GM18507 (cell line): ENCODE measurements at places on chromosomes 5 and 9.

DNA sequence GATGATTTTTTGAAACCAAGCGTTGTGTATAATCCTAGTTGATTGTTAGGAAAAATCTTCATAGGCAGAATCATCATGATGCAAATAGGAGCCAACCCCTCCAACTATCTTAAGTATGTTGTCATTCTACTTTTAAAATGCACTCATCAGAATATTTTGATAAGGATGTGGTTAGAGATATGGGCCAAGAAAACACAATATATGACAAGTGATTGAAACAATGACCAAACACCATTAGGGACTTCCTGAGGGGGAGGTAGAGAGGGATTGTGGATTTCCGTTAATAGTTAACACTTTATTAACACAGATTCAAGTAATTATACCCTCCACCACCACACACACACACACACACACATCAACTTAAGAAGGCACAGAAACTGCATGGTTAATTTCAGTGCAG is 143.3 kb downstream of the ARSB start:
- DNase-seq: no peak

GRCh38 chr9:84780385-84780784 is 110.9 kb downstream of the NTRK2 start:
- DNase-seq: no peak

DNA sequence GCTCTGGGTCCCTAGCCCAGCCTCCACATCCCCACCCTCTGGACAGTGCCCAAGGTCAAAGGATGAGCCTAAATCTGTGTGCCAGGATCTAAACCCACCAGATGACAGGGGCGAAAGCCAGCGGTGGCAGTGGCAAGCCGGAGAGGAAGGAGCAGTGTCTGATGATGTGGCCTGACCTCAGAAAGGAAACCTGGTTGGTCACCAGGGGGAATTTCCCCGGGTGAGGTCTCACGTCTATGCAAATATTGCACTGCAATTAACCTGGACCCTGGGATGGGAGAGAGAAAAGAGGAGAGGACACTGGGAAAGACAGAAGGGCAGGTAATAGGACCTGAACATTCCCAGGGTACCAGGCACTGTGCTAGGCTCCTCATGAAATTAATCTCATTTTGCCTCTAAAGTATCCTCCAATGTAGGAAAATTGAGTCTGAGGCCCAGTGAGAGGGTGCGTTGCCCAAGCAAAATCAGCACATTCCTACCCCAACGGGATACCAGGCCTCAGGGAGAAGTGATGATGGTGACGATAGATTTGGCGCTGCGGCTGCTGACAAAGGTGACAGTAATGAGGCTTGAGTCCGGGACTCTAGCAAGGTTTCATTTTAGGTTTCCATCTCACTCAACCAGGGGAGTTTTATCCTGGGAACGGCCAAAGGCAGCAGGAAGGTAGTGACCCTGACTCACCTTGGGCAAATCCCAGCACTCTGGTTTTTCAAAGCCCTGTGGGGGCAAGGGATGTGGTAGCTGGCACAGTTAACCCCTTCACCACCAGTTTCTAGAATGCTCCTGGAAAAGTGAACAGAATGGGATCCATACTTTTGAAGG is 13.4 kb upstream of the TNIP1 start:
- no peak for DNase-seq

DNA sequence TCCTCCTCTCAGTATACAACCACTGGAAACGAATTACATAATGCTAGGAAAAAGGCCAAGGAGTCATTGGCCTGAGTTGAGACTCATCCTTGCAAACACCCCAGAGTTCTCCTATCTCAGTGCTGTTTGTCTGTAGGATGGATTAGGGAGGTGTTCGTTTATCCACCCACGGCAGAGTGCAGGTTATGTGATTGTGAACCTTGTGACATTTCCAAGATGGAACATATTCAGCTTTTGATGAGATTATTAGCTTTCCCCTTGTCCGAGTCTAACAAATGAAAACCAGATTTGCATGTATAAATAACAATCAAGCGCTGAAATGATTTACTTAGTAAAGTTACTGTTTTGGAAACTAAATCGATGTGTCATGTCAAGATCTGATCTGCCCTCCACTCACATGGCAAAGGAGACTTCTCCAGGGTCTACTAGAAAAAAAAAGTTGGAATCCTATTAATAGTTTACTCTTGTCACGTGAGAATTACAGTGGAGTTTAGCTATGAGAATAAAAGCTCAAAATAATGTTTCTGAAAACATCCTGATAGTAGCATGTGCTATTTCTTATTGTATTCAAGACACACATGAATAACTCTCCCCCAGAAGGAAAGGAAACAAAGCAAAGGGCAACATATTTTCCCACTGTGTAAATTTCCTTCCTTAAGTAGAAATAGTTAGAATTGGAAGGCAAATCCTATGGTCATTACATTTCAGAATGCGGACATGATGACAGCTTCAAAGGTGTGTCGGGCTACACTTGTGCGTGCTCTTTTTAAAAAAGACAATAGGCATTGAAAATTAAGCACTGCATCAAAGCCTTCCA is 600.4 kb downstream of the EBF1 start:
- no peak for DNase-seq

- no peak for DNase-seq
These were observed 105.1 kb downstream of the PSD2 start for GRCh38 chr5:139900546-139901250.

DNA sequence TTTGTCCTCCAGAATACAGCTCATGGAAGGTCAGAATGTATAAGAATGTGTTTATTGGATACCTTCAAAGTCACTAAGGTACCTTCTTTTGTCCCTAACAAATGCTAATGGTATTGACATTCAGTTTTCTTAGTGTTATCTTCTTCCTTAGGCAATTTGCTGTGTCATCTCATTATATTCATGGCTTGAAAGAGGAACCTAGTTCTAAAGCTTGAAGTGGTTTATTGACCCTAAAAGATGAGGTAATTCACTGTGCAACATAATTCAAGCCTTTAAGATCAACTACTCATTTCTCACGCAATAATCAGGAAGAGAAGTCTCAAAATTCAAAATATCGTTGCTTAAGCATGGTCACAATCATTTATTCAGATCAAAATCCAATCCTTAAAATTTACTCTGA is 342.7 kb upstream of the RIOK2 start:
- DNase-seq: no peak

DNA sequence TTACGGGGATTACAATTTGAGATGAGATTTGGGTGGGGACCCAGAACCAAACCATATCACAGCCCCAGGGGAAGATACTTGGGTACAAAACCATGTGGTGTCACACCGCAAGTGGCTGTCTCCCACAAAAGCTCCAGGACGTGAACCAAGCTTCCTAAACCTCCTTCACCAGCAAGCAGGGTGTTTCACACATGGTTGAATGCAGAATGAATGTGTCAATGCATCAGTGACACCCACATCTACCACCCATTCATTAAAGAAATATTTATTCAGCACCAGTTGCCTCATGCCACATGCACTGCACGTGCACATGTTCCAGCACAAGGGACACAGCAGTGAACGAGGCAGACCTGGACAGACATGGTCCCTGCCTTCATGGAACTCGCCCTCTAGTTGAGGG is 70.9 kb upstream of the SPOCK1 start:
- no peak for DNase-seq

- no peak for DNase-seq
These were observed 27.2 kb downstream of the ATP6V0E1 start for GRCh38 chr5:173010547-173011464.

DNA sequence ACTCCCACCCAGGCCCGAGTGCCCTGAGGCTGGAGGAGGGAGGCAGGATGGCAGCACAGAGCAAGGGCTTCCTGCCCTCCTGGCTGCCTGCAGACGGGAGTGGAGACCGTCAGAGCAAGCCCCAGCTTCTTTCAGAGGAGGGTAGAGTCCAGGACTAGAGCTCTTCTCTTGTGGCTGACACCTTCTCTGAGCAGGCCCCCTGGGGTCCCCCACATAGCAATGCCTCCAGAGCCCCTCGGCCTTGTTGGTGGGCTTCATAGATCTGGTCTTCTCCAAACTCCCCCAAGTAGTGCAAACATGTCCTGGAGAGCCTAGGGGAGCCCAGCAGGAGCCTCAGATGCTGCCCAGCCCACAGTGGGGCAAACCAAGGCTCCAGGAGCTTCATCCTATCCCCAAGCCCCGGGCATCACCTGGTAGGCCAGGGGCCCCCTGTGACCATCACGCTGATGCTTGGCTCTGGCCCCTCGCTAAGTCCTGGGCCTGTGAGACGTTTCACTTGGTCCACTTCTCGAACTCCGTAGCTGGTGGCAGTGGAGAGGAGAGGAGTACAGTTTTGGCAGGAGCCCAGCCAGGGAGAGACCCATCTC is 2.0 kb downstream of the MZB1 start:
- DNase-seq: no peak

DNA sequence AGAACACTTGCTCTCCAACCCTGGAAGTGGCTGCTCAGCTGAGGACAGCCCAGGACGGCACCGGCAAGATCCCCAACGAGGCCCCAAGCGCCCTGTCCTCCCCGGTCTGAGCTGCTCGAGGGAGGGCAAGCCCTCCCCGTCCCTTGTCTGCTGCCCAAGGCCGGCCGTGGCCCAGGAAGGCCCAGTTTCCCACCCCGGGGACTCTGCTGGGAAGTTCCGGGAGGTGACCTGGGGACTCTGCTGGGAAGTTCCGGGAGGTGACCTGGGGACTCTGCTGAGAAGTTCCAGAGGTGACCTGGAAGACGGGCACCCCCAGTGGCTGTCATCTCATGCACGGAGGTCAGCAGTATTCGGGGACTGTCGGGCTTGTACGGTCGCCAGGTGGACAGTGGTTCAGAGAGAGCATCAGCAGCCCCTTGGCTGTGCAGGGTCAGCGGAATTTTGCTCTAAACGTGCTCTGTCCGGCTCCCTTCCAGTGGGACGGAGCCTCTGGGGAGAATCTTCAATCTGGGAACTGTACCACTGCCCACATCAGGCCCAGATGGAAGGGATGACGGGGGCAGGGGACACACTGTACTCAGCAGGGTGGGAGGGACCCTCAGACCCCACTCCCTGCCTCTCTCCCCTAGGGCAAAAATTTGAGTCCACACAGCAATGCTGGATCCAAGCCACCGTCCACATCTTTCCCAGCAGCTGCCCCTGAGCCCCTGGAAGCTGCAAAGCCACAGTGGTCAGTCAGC is 7.2 kb downstream of the NACC2 start:
- DNase-seq: no peak

- no peak for DNase-seq
These were observed 92.1 kb downstream of the NR3C1 start for GRCh38 chr5:143311428-143311827.

- DNase-seq: no peak
These were observed 128.8 kb upstream of the PANK3 start for GRCh38 chr5:168707716-168708695.

DNA sequence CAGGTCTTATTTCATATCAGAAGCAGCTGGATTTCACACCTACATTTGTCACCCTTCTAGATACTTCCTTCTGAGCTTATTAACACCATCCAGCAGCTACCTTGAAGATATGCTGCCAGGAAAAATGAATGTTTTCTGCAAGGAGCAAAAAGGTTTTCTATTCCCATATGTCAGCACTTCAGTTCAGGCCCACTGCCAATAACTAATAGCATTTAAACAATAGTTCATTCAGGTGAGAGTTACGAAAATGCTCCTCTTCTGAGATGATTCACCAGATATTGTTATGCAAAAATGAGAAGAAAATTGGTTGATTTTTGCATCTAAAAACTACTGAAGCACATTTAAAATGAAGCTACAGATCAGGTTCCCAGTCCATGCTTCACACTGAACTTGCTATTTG is 56.4 kb upstream of the ISL1 start:
- no peak for DNase-seq

DNA sequence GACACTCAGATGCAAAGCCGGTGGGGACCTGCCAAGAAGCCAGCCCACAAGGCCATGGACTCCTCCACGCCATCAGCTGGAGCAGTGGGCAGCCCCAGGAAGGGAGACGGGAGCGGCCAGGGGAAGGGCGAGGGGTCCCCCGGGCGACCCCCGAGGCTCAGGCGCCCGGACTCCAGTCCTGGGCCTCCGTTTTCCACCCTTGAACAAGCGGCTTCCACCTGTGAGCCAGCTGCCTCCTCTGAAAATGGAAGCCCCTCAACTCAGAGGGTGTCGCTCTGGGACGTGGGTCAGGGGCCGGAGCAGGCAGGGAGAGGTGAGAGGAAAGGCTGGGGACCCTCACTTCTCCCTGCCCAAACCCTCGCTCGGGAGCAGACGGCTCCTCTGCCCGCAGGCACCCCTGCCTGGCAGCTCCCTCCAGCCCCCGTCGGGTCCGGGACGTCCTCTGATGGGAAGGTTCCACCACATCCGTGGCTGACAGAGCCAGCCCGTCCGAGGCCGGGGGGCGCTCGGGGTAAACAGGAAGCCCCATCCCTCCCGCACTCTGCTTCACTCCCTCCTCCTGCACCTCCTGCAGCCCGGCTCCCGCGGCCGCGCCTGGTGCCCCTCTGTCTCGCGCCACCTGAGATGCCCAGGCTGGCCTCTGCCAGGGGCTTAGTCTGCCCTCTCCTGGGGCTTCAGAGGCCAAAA is 3.7 kb upstream of the EGFL7 start:
- DNase-seq: no peak

DNA sequence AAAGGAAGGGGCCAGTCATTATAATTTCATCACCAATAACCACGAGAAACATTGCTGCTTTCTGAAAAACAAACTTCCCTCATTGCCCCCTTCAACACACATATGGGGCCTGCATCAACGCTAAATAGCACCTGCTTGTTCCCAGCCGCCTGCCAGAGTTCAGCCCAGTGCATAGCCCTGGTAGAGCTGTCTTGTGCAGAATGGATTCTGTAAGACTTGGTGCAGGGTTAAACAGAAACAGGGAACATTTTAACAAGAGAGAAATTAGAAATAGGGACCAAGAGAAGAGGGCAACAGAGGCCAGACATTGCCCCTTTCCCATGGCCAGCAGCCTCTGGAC is 56.7 kb downstream of the UBE2QL1 start:
- DNase-seq: no peak

GRCh38 chr5:73644385-73644963 is 18.5 kb downstream of the ARHGEF28 start:
- no peak for DNase-seq

DNA sequence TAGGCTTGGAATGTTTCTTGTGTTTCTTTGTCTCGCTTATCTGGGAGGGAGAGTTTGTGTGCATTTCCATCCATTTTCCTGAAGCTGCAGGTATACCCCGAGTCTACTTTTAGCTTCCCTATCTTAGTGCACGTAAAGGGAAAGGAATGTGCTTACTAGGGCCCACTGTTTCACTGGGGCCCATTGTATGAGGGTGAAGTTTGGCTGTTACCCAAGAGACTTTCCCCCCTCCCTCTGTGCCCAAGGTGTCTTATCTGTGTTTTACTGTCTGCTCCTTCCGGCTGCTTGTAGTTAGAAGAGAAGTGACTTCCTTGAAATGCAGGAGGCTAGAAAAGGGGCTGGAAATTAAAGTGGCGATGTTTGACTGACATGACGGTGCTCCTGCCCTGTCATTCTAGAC is 12.1 kb upstream of the BTNL3 start:
- no peak for DNase-seq

DNA sequence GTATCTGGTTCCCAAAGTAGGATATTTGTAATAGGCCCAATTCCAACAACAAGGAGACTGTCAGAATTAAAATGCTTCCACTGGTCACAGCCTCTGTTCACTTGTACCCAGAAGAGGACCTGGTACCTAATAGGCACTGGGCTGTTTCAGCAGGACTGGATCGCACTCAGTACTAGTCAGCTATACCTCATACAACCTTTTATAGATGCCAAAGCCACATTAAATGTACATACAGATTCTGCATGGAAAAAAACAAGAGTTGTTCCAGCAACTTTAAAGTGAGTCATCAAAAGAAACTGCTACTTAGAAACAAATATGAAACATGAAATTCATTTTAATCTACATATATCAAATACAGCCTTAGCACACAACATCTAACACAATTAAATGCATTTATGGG is 87.5 kb downstream of the GPR21 start:
- DNase-seq: no peak
